Omental fat pad (tissue), 4 donors: ENCODE measurements at places on chromosomes 2 and 18.

DNA sequence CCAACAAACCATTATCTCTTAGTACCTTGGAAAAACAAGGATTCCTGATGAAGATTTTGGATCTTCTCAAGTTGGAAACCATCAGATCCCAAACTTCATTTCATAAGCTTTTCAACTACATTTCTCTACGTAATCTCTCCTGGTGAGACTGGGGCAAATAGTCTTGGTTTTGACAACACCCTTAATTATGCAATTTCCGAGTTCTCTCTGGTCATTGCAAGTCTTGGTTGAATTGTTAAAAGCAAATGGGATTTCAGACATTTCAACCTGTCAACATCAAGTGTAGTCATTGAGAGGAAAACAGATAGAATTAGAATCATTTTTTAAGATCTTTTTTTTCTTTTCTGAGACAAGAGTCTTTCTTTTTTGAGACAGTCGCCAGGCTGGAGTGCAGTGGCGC is 26.2 kb downstream of the KLF7 start:
- DNase-seq, result no peak

DNA sequence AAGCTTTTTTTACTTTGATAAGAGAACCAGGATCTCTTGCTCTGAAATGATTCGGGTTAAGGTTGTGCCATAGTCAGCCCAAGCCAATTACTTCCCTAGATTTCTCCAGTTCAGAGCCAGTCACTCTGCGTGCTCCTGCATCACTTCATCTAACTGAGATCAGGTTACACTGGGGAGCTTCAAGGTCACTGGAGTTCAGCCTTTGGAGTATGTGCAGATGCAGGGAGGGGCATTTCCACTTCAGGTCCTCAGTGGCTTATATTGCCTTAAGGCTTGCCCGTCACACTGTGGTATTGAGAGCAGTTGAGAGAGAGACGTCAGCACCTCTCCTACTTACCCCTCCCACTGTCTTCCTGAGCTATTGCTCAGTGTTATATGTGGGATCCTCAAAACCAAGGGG is 317.8 kb downstream of the EPHA4 start:
- DNase-seq, result no peak

DNA sequence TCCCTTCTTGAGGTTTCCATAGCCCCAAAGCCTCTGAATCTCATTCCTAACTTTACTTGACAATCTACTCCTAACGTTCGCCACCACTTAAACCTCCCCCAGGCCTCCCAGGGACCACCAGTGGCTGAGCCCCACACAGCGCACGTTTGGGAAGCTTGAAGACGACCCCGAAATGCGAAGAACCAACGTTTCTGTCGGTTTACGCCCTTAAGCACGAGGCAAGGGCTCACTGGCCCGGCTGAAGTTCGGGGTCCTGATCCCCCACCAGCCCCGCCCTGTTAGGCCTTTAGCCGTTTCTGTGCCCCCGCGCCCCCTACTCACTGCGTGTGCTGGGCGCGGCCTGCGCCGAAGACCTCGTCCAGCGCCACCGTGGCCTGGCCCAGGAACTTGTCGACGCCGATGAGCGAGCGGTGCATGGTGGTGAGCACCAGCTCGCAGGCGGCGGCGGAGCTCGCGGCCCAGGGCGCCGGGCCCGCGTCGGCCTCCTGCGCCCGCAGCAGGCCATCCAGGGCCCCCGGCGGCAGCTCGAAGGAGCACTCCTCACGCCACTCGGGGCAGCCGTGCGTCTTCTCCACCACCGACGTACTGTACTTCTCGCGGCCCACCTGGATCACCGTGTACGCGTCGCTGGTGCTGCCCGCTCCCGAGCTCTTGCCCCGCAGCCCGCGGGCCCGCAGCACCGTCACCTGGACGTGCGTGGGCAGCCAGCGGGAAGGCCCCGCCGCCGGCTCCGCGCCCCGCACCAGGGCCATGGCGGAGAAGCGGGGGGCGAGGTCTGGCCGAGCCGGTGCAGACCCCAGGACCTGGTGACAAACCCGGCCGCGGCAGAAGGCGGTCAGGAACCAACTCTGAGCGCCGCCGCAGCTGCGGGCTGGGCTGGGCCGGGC is 479 bp downstream of the RAB11FIP5 start:
- DNase-seq, result no peak

GRCh38 chr18:79531926-79532312 is 136.2 kb downstream of the NFATC1 start:
- no peak for DNase-seq

- DNase-seq, result no peak
Observed at GRCh38 chr2:171316220-171316619, 117.6 kb downstream of the METTL8 start.
